ENCODE measurements at places on chromosomes 6 and 20.

- peaks cover 100% of the 10 kb centered on the region for H3K27me3 ChIP-seq
- no peaks in the 10 kb centered on the region for H3K36me3 ChIP-seq
Observed at GRCh38 chr6:50820869-50821264, 2.2 kb downstream of the TFAP2B start.

GRCh38 chr6:127276331-127276730 is 9.7 kb downstream of the RNF146 start:
- peaks cover 39% of the 10 kb centered on the region for H3K4me1 ChIP-seq
- no peak overlapping the region for H3K27ac ChIP-seq
- DNase-seq: no peak
- no peaks in the 10 kb centered on the region for H3K36me3 ChIP-seq

DNA sequence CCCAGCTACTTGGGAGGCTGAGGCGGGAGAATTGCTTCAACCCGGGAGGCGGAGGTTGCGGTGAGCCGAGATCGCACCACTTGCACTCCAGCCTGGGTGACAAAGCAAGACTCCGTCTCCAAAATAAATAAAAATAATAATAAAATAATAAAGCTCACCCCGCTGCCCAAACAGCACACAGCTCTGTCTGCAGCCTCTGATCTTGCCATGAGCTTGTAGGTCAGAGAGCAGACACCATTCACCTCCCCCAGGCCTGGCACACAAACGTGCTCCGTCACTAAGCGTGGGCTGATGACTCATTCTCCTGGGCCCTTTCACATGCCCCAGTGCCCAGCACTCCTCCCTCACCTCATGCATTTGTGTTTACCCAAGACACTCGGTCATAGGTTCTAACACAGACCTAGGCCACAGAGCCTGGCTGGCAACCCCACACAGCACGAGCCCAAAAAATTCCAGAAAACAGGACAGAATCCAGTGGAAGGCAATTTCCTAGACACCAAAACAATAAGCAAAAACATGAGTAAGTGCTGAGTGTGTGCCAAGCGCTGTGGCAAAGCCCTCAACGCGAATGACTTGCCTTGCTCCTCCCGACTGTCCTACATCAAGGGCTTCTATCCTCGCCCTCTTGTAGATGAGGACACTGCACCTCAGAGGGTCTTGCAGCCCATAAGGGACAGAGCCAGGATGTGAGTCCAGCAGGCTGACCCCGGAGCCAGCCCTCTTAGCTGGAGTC is 18.0 kb downstream of the ATP9A start:
- H3K27ac ChIP-seq: peak overlapping the region; percentile 68
- H3K4me1 ChIP-seq: peaks cover 35% of the 10 kb centered on the region
- peak; percentile 83 for DNase-seq
- H3K27me3 ChIP-seq: no peaks in the 10 kb centered on the region
- no peaks in the 10 kb centered on the region for H3K36me3 ChIP-seq

DNA sequence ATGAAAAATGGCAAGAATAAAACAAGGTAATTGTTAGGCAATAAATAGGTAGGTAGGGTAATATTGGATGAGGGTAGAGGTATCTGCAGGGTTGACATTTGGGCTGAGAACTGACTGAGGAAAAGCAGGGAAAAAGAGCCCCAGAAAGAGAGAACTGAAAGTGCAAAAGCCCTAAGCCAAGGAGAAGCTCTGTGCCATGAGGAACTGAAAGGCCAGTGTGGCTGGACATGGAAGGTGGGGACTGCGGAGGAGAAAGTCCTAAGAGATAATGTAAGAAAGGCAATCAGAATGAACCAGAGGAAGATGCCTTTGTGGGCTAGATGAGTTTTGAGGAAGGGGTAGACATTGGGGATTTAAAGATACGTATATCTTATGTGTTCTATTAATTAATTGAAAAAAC is 9.9 kb upstream of the HIVEP2 start:
- H3K36me3 ChIP-seq: no peaks in the 10 kb centered on the region
- H3K4me1 ChIP-seq: no peaks in the 10 kb centered on the region
- no peaks in the 10 kb centered on the region for H3K27me3 ChIP-seq
- H3K27ac ChIP-seq: no peak overlapping the region
- DNase-seq: no peak
- no peak overlapping the region for H3K4me3 ChIP-seq
